C1 segment of cervical spinal cord (tissue), 14 donors: ENCODE measurements at places on chromosomes 6 and 20.
A peak's percentile ranks its signal among the peaks of the same experiment; 100 is the strongest.

GRCh38 chr6:156794546-156795354, 17.6 kb downstream of the ARID1B start:
- no peak for DNase-seq

GRCh38 chr20:50528804-50529351, 18.7 kb downstream of the PTPN1 start:
- no peak for DNase-seq

- DNase-seq = no peak
Measured at GRCh38 chr20:32204205-32205109, 3.1 kb downstream of the PLAGL2 start.

DNA sequence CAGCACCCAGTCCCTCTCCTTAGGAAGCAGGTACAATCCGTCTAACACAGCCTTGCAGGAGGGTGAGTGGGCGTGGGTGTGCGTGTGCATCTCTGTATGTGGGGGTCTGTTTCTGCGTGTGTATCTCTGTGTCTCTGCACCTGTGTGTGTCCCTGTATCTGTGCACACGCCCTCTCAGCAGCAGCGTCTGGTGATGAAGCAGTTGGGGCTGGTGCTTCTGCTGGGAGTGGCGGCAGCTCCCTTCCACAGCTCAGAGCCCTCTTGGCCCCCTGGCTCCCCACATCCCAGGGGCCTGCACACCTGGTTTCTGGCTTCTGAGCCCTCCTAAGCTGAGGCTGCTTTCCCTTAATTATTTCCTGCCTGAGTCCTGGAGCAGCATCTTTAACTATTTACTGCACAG, 49.5 kb upstream of the CCDC167 start:
- no peak for DNase-seq

- no peak for DNase-seq
Measured at GRCh38 chr6:121482751-121483150, 47.3 kb downstream of the GJA1 start.

DNA sequence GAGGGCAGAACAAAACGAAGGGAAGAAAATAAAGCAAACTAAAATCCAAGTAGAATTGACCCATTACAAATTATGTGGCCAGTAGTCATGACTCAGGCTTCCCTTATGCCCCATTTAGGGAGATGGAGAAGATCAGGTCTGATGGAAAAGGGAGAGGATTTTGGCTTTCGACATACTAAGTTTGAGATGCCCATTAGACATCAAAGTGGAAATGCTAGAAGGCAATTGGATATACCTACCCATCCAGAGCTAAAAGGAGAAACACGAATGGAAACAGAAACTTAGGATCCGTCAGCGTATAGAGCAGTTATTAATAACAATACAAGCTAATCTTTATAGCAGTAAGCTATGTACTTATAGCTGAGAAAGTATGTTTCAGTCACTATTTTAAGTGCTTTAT, 4.8 kb downstream of the TRPC4AP start:
- no peak for DNase-seq

GRCh38 chr20:32984196-32984595, 20.0 kb downstream of the SUN5 start:
- DNase-seq = peak; percentile 50

DNA sequence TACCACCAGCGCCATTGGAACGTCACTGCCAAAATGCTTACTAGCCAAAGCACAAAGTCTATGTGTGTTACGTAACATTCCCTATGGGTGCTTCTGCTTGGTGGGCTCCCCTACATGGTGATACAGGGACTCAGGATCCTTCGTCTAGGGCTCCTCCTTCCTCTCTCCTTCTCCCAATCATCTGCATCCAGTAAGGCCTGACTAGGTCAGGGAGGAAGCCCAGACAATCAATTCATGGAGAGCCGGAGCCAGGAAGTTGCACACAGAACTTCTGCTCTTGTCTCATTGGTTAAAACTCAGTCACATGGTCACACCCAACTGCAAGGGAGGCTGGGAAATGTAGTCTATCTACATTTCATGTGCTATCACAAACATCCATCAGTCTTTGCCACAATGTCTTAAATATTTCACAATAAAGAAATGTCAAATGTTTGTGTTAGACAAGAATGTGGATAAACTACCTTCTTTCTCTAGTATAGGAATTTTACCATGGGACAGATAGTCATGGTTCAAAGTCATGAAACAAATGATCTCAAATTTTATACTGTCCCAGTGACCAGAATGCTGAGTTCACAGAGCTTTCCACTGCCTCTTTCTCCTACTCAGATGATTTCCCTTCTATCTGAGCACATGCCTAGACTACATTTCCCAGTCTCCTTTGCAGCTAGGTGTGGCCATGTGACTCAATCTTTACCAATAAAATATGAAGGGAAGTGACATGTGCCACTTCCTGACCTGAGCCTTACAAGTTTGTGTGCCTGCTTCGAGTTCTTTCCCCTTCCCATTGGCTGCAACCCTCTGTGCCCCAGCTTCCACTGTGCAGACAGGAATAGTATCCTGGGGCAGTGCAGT, 9.3 kb upstream of the KCNK15 start:
- no peak for DNase-seq

DNA sequence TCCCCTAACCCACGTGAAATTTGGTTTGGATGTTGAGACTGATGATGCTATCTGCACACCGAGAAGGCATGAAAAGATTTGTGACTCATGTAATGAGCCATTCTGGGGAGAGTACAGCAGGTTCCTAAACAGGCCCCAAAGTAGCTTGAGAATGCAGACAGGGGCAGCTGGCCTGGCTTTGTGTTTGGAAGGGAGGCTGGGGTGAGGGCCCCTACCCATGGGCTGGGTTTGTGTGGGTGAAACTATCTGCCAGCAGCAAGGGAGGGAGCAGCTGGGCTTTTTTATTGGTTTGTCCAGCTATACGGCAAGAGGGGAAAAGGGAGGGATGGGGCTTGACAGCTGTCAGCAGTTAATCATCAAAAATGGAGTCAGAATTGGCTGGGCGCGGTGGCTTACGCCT, 87.0 kb upstream of the RNF24 start:
- no peak for DNase-seq

DNA sequence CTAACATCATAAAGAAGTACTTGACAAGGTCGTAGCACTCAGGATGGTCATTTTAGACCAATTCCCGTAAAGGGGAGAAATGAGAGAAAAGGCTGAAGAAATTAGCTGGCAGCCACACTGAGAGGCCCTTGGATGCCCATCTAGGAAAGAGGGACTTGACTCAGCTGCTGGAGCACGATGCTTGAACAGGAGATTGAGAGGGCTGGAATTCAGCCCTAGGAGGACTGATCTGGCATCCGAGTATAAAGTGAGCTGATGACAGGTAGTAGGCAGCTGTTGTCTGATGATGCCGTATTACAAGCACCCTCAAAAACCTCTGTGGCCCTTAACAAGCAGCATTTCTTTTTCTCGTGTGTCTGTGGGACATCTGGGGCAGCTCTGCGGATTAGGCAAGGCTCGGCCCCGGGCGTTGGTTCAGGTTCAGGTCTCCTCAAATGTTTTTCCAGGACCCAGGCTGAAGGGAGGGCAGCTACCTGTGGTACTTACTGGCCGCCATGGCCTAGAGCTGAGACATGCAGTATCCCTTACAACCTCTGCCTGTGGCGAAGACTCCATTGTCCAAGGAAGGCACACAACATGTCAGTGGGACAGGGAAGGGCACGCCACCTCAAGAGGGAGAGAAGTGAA, 219.6 kb upstream of the SNX9 start:
- no peak for DNase-seq

- no peak for DNase-seq
Measured at GRCh38 chr6:139712830-139713229, 338.4 kb upstream of the CITED2 start.

DNA sequence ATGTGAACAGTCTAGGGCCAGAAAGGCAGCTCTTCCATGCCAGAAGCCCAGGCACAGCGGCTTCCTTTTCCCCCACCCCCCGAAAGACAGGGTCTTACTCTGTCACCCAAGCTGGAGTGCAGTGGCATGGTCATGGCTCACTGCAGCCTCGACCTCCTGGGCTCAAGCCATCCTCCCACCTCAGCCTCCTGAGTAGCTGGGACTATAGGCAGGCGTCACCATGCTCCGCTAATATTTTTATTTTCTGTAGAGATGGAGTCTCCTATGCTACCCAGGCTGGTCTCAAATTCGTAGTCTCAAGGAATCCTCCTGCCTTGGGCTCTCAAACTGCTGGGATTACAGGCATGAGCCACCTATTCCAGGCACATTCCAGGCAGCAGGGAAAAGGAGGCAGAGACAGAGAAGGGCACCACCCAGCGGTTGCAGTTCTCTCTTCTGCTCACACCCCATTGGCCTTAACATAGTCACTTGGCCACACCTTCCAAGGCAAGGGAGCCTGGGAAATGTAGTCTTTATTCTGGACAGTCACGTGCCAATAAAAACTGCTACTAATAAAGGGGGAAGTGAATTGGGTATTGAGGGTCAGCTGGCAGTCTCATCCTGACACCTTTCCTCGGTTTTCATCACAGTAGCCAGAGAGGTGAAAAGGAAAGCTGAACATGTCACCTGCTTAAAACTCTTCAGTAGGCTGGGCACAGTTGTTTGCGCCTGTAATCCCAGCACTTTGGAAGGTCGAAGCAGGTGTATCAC, 205.9 kb downstream of the ZMYND8 start:
- no peak for DNase-seq

GRCh38 chr6:134041093-134041492, 11.3 kb downstream of the SLC2A12 start:
- DNase-seq = no peak

GRCh38 chr20:62846166-62846890, 15.3 kb downstream of the TCFL5 start:
- no peak for DNase-seq

- no peak for DNase-seq
Measured at GRCh38 chr6:13089296-13089994, 238.9 kb downstream of the TBC1D7 start.

DNA sequence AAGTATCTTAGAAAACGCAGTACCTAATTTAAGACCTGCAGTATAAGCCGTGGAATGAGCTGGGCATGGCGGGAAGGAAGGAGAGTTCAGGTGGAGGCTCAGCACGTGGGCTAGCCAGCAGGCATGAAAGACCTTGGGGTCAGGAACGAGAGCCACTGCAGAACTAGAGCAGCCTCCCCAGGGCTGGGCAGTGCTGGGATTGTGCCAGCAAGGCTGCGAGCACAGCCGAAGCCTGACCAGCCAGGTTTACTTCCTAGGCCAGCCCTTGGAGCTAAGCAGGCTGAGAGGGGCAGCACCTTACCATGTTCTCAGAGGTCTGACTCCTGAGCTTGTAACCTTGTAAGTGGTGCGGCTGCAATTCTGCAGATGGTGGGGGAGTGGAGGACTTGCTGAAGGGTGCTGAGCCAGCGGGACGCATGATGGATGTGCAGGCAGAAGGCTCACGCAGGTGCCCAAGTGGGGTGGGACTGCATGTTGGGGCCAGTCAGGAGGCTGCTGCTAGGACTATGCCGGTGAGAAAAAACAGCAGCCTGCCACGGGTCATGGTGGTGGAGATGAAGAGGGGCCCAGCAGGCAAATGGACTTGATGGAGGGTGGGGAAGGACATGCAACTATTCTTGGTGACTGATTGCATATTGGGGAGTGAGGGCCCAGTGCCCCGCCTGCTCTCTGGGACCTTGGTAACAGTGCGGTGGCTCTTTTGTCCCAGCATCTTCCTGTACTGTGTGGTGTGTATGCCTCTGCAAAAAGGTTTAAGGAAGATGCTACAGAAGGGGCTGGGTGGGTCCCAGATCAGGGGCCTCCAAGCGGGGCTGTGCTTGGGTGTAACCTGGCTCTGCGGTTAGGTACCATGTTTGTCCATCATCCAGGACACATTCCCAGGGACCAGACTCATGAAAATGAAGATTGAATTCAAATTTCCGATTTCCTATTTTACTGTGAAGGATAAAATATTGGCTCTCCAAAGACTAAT, 37.6 kb upstream of the IRF4 start:
- no peak for DNase-seq

- no peak for DNase-seq
Measured at GRCh38 chr6:29603456-29603855, 18.5 kb downstream of the OR2H2 start.

DNA sequence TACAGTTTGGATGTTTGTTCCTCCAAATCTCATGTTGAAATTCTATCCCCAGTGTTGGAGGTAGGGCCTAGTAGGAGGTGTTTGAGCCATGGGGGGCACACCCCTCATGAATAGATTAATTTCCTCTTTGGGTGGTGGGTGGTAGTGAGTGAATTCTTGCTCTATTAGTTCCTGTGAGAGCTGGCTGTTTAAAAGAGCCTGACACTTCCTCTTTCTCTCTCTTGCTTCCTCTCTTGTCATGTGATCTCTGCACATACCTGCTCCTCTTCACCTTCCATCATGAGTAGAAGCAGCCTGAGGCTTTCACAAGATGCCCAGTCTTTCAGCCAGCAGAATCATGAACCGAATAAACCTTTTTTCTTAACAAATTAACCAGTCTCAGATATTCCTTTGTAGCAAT, 340.2 kb upstream of the CHD6 start:
- no peak for DNase-seq

DNA sequence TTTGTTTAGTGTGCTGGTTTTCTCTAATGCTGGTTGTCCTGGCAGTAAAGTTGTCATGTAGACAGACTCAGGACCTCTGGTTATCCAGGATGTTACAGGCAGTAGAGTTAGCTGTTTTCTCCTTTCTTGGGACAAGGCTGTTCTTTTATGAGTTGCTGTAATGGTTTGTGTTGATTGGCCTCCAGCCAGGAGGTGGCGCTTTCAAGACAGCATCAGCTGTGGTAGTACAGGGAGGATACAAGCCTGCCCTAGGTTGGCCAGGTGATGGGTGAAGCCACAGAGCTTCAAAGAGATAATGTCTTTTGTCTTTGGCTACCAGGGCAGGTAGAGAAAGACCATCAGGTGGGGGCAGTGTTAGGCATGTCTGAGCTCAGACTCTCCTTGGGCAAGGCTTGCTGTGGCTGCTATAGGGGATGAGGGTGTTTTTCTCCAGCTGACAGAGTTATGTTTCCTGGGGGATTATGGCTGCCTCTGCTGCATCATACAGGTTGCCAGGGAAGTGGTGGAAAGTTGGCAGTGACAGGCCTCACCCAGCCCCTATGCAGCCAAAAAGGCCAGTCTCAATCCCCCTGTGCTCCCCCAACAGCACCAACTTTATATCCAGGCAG, 127.2 kb upstream of the TAB2 start:
- DNase-seq = no peak

DNA sequence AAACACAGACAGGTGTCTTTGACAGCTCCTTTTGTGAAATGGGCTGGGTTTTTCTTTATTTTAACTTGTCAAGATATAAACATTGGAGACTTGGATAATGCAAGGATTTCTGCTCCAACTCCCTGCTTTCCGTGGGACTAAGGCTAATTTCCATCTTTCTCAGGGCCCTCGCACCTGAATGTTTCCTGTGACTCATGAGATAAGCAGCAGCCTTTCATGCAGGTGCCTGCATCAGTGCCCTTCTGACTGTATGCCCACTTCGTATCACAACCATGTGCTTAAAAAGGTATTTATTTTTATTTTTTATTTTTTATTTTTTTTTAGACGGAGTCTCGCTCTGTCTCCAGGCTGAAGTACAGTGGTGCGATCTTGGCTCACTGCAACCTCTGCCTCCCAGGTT, 736.1 kb downstream of the DOK5 start:
- no peak for DNase-seq

GRCh38 chr6:18281564-18281963, 17.2 kb upstream of the DEK start:
- no peak for DNase-seq
